Activated CD8-positive, alpha-beta memory T cell treated with anti-CD3 and anti-CD28 coated beads, Interleukin-2, amount 50 U/mL, for 48 hours (primary cell): ENCODE measurements at places on chromosomes 1 and 21.

DNA sequence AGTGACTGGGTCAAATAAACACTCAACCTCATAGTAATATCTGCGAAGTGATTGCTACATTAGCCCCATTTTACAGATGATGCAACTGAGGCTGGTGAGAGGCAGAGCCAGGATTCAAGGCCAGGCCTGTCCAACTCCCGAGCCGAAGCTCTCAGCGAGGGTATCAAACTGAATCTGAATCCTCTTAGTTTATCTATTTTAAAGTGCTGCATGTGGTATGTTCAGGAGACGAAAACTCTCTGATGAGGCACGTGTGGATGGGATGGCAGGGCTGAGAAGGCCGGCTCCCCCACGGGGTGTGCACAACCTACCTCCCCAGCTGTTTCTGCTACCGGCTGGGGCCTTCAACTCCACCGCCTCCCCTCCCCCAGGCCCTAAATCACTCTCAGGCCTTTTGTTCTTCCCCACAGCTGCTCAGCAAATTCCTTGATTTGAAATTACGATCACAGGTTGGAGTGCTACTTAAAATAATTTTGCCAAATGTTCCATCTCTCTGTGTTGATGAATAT lies 171.8 kb downstream of the TOMM20 start:
- DNase-seq = peak; percentile 43

DNA sequence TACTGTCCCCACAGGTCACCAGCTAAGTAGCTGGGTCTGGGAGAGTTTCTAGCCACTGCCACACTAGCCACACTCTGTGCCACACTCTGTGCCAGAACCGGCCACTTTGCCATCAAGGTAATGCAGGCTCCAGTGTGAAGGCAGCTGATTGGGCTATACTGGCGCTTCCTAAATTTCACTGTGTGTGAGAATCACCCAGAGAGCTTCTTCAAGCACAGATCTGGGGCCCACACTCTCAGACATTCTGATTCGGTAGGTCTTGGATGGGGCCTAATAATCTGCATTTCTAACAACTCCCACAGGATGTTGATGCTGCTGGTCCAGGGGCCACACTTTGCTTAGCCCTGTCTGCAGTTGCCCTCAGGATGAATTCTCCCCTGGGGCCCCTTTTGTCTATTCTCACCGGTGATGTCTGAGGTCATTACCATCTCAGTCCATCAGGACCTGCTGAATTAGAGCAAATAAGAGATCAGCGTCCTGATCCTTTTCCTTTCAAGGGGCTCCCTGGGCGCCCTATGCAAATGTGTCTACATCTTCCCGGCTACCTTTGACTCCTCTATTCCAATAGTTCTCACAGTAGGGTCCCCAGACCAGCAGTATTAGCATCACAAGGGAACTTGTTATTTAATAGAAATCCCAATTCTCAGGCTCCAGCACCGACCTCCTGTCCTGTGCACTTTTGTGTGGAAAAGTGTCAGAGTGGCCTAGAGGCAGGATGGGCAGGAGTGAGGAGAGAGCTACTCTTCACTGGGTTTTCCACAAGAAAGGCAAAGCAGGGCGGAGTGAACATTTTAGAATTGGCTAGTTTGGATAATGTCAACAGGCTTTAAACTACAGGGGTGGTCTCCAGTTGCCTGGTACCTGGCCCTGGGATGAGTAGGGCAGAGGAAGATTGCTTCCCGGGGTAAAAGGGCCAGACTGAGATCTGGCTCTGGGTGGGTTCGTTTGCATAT lies 24.7 kb upstream of the LRRN2 start:
- DNase-seq = no peak

- DNase-seq = no peak
Observed at GRCh38 chr1:185488808-185489207, 171.8 kb upstream of the IVNS1ABP start.

DNA sequence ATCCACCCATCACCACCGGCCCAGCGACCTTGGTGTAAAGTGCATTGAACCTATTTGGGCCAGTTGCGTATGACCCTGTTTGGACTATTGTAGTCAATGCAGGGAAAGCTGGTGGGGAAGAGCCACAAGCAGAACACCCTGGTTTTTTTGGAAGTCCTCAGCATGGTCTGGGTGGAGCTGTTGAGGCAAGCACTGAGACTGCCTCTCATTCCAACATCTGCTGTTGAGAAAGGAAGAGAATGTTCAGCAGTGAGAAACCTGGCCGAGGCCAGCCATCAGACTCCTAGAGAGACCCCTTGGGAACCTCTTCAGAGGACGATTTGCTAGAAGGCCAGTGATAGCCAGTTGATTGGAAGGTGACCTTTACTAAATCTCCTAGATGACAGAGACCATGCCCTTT lies 183.0 kb downstream of the ZZZ3 start:
- DNase-seq = no peak

DNA sequence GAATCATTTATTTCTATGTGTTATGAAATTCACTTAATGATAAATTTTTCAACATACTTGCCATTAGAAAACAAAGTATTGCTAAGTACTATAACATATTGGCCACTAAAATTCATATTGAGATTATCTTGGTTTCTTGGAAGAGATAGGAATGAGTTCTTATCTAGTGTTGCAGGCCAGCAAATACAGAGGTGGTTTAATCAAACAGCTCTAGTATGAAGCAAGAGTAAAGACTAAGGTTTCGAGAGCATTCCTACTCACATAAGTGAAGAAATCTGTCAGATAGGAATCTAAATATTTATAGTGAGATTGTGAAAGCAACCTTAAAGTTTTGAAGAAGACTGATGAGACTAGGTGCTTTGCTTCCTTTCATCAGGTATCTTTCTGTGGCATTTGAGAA lies 37.9 kb upstream of the FOXE3 start:
- DNase-seq = no peak

DNA sequence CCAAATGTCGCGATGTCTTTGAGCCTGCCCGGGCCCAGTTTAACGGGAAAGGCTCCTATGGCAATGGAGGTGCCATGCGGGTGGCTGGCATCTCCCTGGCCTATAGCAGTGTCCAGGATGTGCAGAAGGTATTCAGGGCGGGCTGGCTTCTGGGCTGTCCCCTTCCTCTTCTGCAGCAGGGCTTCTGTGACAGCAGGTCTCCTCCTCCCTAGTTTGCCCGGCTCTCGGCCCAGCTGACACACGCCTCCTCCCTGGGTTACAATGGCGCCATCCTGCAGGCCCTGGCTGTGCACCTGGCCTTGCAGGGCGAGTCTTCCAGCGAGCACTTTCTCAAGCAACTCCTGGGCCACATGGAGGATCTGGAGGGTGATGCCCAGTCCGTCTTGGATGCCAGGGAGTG lies 3.0 kb downstream of the ADPRS start:
- peak; percentile 42 for DNase-seq

DNA sequence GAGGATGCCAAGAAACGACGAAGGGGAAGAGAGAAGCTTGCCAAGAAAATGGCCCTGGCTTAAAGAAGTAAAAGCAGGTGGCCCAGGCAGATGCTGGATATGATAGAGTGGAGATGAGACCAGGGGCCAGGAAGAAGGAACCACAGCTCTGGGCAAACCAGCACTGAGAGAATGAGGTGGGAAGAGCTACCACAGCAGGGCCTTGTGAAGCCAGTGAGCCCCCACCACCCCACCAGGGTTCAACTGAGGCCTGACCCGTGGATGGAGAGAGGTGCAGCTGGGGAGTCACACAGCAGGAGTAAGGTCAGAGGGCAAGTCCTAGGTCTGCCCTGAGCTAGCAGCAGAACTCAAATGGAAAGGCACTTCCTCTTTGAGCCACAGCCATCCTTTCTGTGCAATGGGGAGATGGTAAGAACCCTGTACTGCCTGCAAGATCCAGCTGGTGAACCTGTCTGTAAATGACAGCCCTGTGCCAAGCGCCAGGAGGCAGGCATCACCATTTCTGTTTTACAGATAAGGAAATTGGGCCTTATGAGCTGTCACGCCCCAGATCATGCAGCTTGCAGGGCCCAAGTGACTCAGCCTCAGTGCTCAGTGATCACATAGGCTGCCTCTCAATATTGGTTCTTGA lies 8.5 kb downstream of the SH3BGRL3 start:
- DNase-seq = peak; percentile 80

- no peak for DNase-seq
Observed at GRCh38 chr1:38686167-38686926, 173.2 kb downstream of the RRAGC start.

GRCh38 chr1:117653732-117654492 lies 48.1 kb downstream of the TENT5C start:
- no peak for DNase-seq

DNA sequence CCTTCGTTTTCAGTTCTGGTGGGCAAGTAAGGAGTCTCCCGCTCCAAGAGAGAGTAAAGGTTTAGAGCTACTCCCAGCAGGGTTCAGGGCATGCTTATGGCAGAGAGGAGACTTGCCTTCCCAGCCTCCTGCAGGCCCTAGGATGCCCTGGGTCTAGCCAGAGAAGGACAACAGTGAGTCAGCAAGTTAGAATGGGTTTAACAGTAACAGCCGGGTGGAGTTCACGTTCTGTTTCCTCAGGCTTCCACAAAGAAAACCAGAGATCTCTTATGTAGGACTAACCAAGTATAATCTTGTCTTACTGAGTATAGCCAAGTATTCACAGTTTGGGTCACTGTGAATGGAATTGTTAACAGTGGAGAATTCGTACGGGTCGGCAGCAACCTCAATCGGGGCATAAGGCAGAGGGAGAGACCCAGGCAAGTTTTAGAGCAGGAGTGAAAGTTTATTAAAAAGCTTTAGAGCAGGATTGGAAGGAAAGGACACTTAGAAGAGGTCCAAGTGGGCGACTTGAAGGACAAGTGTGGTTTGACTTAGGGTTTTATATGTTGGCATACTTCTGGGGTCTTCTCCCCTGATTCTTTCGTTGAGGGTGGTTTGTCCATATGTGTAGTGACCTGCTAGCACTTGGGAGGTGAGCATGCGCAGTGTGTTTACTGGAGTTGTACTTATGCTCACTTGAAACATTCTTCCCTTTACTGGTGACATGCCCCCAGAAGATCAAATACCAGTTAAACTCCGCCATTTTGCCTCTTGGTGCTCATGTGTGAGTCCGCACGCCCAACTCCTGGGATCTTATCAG lies 4.5 kb downstream of the OVAAL start:
- no peak for DNase-seq

GRCh38 chr1:67710417-67710816 lies 25.4 kb downstream of the GADD45A start:
- DNase-seq = no peak

DNA sequence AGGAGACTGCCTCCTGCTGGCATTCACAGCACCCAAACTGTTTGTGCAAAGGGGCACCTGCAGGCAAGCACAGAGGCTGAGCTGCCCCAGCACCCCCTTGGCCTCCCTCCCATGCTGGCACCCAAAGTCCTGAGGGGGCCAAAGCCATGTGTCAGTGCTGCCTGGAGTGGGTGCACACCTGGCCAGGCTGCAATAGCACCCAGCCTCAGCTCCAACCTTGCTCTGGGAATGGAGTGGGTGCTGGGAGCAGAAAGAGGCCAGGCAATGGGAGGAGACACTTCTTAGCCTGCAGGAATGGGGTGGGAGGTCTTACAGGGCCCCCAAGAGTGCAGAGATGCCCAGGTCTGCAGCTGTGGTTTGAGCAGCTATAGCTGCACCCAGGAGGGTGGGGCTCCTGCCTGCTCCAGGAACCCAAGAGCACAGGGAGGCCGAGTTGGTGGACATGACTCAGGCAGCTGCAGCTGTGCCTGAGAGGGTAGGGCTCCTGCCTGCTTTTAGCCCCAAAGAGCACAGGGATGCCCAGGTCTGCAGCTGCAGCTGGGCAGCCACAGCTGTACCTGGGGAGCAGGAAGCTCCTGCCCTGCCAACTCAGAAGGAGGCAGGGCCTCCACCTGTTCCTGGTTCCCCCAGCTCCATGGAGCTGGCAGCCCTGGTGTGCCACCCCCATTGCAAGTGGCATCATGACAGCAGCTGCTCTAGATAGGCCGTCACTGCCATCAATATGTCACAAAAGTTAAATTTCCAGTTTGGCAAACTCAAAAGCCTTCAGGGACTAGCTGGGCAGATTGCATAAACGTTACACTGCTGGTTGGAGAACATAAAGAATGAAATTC lies 5.3 kb upstream of the CHD1L start:
- DNase-seq = no peak

DNA sequence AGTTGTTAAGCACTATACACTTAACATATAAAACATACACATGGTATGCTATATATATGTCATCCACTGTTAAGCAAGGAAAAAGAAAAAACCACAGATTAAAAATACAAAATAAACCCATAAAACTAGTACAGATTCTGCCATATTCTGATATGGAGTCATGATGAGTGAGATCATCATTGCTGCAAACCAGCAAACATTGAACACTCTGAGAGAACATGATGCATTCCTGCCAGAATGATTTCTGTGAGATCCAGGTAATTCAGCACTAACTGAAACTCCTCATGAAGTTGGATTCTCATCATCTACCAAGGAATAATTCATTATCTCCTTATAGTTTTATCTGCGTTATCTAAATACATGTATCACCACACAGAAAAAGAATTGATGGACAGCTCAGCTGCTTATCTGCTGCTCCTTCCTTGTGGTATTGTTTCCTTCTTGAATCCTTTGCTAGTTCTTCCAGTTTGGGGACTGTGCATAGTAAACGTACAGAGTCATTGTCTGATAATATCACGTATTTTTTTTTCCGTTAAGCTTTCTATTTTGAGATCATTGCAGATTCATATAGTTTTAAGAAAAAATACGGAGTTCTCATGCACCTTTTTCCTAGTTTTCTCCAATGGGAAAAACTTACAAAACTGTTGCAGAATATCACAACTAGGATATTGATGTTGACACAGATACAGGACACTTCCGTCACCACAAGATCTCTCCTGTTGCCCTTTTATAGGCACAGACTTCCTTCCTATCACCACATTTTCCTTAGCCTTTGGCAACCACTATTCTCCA lies 9.3 kb downstream of the RAB4A start:
- no peak for DNase-seq

DNA sequence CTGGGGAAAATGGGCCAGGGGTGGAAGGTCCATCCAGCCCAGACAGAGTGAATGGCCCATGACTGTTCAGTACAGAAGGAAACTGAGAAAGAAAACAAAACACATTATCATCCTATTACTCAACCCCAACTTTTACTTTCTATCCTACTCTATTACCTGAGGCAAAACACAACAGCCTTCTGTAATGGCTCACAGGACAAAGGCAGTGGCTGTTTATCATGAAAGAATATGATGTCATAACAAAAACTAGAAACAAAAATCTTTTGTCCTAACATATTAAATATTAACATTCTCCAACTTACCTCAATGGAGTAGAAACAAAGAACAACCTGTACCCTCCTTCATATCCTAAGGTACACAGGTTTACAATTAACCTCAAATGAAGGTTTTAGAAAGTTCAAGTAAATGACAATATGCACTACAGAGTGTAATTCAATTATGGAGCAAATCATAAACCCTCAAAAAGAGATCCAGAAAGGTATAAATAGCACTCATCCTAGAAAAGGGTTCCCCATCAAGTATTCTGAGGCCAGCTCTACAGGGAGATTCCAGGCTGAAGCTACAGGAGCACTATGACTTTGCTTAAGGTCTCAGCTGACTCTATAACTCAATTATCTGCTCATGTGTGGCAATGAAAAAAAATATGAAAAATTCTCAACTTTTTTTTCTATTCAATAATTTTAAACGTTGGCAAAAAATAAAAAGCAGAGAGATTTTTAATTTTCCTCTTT lies 15.1 kb downstream of the ELK4 start:
- no peak for DNase-seq

GRCh38 chr1:52140633-52141512 lies 1.0 kb upstream of the ZFYVE9 start:
- no peak for DNase-seq

- DNase-seq = no peak
Observed at GRCh38 chr21:38815060-38815405, 9.3 kb downstream of the ETS2 start.

- DNase-seq = no peak
Observed at GRCh38 chr1:98098473-98098872, 177.6 kb upstream of the DPYD start.
